Smooth muscle cell of the umbilical artery (primary cell): ENCODE measurements at places on chromosomes 6 and 20. TPM values are rescaled to one million over a fixed set of nuclear protein-coding genes. Genes with fewer than 3 reads are reported as not detected.

EYS gene
- 0.05 TPM in 1 of 2 replicates, not detected in the other for total RNA-seq

SLC22A7 gene
- not detected in 2 replicates for total RNA-seq

C6orf118 gene
- not detected in 2 replicates for total RNA-seq

DBNDD2 gene
- total RNA-seq, result 0.30 and 1.2 TPM in 2 replicates

DDO gene
- total RNA-seq, result under 0.01 and 0.23 TPM in 2 replicates

EFCAB8 gene
- total RNA-seq, result under 0.01 and 0.97 TPM in 2 replicates

HLA-G gene
- not detected in 2 replicates for total RNA-seq

WFDC12 gene
- not detected in 2 replicates for total RNA-seq

KIF13A gene
- total RNA-seq, result 43.1 and 61.7 TPM in 2 replicates

PROCR gene
- 37.7 and 45.4 TPM in 2 replicates for total RNA-seq

C6orf52 gene
- 0.30 TPM in 1 of 2 replicates, not detected in the other for total RNA-seq

BANF2 gene
- total RNA-seq, result not detected in 2 replicates

PI16 gene
- 0.23 and 0.59 TPM in 2 replicates for total RNA-seq

SAMD3 gene
- total RNA-seq, result 24.1 and 36.4 TPM in 2 replicates

KHDC1L gene
- total RNA-seq, result not detected in 2 replicates

MPIG6B gene
- total RNA-seq, result not detected in 2 replicates

MBOAT1 gene
- 0.59 and 1.6 TPM in 2 replicates for total RNA-seq

IL20RA gene
- not detected in 2 replicates for total RNA-seq

RBM24 gene
- 8.0 and 16.2 TPM in 2 replicates for total RNA-seq

FAM217A gene
- not detected in 2 replicates for total RNA-seq

FAM217B gene
- 4.2 and 6.0 TPM in 2 replicates for total RNA-seq

HLA-DMA gene
- total RNA-seq, result 0.78 and 2.1 TPM in 2 replicates

KIF6 gene
- total RNA-seq, result 0.30 and 0.55 TPM in 2 replicates

ANGPT4 gene
- total RNA-seq, result not detected in 2 replicates

TGM6 gene
- total RNA-seq, result not detected in 2 replicates

HDGFL1 gene
- total RNA-seq, result not detected in 2 replicates

GSTA1 gene
- not detected in 2 replicates for total RNA-seq

CRIP3 gene
- not detected in 2 replicates for total RNA-seq

DCDC2 gene
- total RNA-seq, result not detected in 2 replicates

ECT2L gene
- total RNA-seq, result not detected in 2 replicates

POM121L2 gene
- not detected in 2 replicates for total RNA-seq
